Stimulated activated CD8-positive, alpha-beta memory T cell treated with anti-CD3 and anti-CD28 coated beads, Interleukin-4, amount 100 ng/mL, for 1 hour (primary cell): ENCODE measurements at places on chromosomes 6 and 20.

DNA sequence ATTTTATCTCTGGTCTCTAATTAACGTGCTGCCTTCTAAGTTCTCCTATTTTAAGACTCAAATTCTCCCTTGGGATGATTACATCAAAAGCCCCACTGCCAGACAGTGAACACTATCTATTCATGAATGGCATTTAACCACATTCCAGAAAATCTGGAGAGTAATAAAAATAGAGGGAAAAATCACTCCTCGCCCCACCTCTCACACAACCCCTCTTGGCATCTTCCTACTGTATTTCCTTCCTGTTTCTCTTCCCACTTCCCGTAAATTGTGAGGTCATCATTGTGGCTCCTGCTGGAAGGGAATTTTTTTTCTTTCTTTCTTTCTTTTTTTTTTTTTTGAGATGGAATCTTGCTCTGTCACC, 31.5 kb downstream of the RAB44 start:
- DNase-seq, result no peak

GRCh38 chr20:35226884-35227681, 593 bp downstream of the MMP24 start:
- DNase-seq, result peak; percentile 8

DNA sequence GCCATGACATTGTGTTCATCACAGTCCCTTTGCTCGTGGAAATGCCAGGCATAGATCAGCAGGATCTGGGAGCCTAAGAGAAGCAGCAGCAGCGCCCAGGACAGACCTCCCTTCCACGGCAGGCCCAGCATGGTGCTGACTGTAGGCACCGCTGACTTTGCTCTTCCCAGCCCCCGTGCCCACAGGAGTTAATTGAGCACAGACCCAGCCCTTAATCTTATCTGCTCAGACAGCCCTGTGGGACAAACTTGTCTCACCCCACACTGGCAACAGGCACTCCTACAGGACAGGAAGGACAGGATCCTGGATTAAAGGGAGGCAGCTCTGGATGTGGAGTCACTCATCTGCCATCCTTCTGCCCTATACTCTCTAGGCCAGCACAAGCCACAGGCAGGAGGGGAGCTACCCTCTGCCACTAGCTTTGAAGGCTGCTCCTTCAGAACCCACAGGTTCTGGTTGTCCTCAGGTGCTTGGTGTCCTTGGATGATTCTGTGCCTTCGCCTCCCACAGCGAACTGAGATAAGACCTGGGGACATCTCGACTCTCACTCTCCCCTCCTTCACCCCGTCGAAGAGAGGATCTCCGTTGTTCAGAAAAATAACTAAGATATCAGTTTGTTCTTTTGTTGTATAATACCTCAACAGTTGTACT, at the start of gene CST9L:
TSS of gene CST9L (minus strand) at position 165 of the 651 bp plus-strand sequence. CDS start at position 131, 34 bp downstream.
- no peak for DNase-seq

DNA sequence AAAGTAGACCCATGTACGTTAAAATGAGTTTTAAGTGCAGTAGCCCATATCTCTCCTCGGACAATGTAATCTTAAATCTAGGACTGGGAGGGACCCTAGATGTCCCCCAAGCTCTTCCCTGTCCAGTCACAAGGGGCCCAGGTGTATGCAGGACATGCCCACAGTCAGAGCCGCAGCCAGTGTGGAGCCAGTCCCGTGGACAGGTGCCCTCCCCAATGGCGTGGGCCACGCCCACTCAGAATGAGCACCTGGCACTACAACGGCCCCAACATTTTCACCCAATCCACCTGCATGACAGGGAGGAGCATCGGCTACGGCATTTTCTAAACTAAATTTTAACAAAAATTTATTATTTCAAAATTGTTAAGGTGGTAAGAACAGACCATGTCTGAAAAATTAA, 53.2 kb downstream of the WDR27 start:
- DNase-seq, result no peak

DNA sequence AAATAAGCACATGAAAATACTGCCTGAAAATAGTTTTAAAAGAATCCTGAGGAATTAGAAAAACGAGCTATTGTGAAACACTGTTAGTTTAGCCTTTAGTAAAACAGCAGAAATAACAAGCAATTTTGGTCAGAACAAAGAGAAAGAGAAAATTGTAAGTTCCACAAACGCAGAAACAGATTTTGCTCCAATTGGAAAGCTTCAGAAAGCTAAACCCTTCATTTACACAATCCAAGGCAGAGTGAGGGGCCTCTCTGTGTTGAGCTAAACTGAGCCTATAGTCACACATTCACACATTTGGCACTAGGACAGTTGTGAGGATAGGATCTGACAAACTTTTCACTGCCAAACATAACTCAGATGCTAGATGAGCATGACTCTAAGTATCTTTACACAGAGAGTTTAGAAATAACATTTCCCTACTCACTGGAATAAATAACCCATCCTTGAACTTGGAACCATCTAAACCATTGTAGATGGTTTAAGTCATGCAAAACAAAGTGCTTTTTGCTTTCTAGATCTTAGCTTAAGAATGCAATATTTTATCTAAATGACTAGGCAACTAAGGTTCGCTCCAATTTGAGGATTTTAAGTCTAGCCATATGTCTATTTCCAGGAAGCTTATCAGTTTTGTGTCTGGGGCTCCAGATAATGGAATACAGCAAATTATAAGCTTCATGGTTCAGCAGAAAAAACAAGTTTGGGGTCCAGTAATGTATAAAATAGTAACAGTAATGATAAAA, 122.6 kb downstream of the SGK1 start:
- DNase-seq, result no peak

- DNase-seq, result no peak
Observed at GRCh38 chr20:50438986-50439407, 71.2 kb upstream of the PTPN1 start.

DNA sequence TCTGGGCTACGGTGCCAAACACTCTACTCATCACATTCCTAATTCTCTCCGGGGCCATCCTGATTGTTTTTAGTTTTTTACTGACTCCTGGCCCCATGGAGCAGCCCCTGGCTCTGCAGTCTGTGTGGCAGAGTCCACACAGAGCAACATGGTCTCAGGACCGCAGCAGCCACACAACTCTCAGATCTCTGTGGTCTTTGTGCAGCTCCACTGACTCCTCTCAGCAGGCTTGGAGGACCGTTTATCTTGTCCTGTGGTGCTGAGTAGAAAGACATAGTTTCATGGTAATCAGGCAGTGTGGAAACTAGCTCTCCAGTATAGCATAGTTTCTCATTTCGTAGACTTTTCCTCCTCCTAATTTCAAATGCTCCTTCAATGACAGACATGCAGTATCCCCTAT, 168.4 kb downstream of the EDN1 start:
- no peak for DNase-seq

DNA sequence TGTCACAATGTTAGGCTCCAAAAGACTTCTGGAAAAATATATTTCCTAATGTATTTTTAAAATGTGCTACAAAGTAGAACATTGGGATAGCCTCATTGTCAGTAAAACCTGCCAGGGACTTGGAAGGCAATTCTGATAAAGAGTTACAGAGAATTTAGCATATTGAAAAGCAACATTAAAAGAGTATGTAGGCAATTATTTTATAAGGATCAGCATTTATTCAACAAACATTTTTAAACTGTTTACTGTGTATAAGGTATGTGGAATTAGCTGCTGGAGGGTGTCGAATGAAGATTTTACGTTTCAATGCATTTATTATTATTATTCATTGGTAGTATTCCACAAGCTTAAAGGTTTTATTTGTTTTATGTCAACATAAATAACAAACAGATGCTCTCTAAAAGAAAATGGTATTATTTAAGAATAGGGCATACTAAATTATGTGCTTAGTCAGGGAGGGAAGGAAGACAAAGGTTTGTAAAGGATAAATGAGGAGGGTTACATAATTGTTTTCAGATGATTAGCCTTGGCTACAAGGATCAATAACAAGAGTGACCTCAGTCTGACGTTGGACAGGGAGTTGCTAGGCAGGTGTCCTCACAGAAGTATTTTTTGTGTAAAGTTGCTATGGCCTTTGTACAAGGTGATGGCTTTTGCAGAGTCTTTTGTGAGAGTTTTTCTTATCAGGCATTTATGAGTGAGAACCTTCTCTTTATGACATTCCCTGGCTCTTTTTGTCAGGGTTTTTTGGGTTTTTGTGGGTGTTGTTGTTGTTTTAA, 313.4 kb upstream of the PLCB4 start:
- no peak for DNase-seq

- no peak for DNase-seq
Observed at GRCh38 chr20:17611290-17611539, 41.3 kb downstream of the DSTN start.

GRCh38 chr20:63542031-63542559, 4.9 kb upstream of the PTK6 start:
- no peak for DNase-seq

- DNase-seq, result no peak
Observed at GRCh38 chr20:48562586-48563116, 265.1 kb downstream of the PREX1 start.

DNA sequence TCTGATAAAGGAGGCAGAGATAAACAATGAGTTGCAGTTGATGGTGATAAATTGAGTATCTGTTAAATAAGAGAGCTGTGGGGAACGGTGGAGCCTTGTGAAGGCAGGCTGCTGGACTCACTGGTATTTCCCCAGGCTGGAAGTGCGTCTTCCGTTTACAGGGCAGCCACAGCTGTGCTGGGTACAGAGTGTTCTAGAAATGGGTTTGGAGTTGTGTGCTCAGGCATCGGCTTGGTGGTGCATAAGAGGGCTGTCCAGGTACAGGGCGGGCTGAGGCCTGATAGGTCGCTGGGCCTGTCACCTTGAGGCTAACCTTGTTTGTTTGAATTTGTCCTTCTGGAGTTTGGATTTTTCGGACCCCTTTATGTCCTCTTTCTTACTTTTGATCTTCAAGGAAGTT, 39.3 kb downstream of the ARID1B start:
- no peak for DNase-seq

DNA sequence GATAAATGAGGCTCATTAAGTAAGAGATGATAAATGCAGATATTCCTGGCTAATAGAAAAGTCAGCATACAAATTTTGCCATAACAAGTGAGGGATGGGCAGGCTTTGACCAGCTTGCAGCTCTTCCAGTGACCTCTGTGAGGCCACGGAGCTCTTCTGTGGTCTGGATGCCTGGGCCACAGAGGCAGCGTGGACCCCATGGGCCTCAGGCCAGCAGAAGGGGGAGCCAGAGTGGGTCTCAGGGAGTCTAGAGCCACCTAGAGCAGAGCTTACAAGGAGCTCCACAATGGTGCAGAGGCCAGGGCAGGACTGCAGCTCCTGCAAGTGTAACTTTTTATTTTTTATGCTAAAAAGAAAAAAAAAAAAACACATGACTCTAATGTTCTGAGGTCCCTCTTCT, 165.1 kb downstream of the ARID1B start:
- DNase-seq, result no peak

DNA sequence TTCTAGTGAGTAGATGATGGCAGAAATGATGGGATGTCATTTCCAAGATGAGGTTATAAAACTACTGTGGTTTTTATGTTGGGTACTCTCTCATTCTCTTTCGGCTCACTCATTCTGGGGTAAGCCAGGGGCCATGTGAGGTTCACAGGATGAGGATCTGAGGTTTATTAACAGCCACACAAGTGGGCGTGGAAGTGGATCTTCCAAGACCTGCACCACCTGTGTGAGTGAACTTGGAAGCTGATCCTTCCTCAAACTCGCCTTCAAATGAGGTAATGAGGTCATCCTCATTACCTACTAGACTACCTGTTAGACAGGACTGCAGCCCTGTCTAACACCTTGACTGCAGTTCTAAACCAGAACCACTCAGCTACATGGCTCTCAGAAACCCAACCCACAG, 45.1 kb upstream of the TAGAP start:
- no peak for DNase-seq

- no peak for DNase-seq
Observed at GRCh38 chr6:161439093-161439492, 165.2 kb upstream of the AGPAT4 start.

- no peak for DNase-seq
Observed at GRCh38 chr6:57147401-57147800, 24.7 kb upstream of the BAG2 start.

DNA sequence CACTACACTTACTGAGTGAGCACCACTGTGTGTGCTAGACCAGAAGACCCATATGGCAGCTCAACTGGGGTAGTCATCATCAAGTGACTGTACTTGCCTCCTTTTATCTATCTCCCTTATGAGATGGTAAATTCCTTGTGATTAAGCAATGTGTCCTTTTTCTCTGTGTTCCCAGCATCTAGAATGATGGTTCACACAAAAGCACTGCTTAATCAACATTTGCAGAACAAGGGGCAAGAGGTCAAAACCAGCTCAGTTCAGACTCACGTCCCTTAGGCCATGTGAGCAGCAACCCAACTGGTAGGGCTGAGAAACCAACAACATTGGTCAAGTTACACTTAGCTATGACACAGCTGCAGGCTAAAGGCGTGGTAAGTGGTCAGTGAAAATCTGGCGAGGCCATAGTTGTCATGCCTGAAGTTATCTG, 10.0 kb downstream of the TRAM2 start:
- no peak for DNase-seq

GRCh38 chr6:166194914-166195859, 27.5 kb upstream of the TBXT start:
- no peak for DNase-seq

GRCh38 chr20:31674895-31675827, 37.4 kb downstream of the COX4I2 start:
- peak; percentile 43 for DNase-seq

GRCh38 chr6:33118525-33119123, 42.8 kb downstream of the HLA-DPB1 start:
- DNase-seq, result no peak

GRCh38 chr20:45085289-45085688, 15.6 kb downstream of the KCNS1 start:
- DNase-seq, result no peak

DNA sequence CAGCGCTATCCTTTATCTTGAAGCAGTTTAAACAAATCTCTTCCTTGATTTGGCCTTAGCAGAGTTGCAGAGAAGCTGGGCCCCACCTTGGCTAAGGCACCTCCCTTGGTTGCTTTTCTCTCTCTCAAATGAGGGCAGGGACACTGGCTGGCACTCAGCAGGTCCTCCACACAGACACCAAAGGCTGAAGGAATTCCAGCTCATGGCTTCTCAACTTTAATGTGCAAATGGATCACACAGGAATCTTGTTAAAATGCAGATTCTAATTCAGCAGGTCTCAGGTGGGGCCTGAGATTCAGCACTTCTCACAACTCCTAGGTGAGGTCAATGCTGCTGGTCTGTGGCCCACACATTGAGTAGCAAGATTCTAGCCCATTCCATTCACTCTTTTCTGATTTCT, 25.7 kb downstream of the RIMS4 start:
- DNase-seq, result no peak

- DNase-seq, result no peak
Observed at GRCh38 chr6:168459572-168459971, 18.6 kb downstream of the SMOC2 start.

DNA sequence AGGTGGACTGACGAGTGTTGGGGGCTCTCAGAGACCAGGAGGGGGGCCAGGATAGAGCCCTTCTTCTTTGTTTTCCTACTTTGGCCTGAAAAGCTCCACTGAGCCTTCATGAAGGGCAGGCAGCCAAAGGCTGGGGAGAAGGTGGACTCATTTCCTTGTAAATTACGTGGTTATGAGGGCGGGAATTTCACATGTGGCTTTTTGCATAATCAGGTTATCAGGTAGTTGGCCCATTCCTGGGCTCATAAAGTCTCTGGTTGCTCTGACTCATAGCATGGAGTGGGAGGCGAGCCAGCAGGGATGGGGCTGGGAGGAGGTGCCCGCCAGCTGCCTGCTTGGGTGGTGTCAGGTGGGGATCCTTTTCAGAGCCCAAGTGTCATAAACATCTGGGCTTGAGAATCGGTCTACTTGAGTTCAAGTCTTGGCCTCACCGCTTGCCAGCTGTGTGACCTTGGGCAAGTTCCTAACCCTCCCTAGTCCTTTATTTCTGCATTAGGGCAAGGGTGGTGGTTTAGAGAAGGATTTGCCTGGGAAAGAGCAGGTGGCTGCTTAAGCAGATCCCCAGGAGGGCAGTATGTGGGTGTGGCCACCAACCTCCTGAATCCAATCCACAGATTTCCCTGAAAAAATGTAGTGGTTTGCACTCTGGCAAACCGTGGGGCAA, 26.5 kb upstream of the RNF24 start:
- no peak for DNase-seq
